Colonic mucosa (tissue), 4 donors: ENCODE measurements at places on chromosomes 6 and 20.

GRCh38 chr20:4152696-4153235, 137.4 kb upstream of the RNF24 start:
- no peak overlapping the region for H3K4me3 ChIP-seq
- no peak overlapping the region for H3K27ac ChIP-seq
- no peaks in the 10 kb centered on the region for H3K4me1 ChIP-seq
- no peak for DNase-seq
- H3K36me3 ChIP-seq: no peaks in the 10 kb centered on the region

DNA sequence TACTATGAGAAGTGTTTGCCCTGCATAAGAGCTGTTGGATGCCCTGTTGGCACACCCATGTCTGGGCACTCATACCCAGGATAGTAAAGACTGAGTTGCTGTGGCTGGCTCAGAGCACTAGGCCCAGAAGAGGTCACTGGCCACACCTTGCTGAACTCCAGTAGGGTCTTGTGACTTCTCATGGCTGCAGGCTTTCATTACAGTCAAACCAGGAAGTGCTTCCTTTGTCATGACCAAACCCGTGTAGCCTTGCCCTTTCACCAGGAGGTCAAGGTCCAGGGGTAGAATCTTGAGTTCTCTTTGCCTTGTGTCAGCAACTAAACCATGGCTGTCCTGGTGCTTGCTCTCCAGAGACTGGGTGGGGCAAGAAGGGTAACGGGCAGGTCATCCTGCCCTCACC, 49.5 kb downstream of the CD164 start:
- no peak overlapping the region for H3K4me3 ChIP-seq
- peak overlapping the region; percentile 17 for H3K27ac ChIP-seq
- H3K4me1 ChIP-seq: peaks cover 3% of the 10 kb centered on the region
- H3K36me3 ChIP-seq: no peaks in the 10 kb centered on the region

- H3K4me1 ChIP-seq: no peaks in the 10 kb centered on the region
- no peaks in the 10 kb centered on the region for H3K36me3 ChIP-seq
- DNase-seq: peak; percentile 37
- no peak overlapping the region for H3K27ac ChIP-seq
Measured at GRCh38 chr20:61120595-61121515, 131.2 kb upstream of the CDH4 start.

DNA sequence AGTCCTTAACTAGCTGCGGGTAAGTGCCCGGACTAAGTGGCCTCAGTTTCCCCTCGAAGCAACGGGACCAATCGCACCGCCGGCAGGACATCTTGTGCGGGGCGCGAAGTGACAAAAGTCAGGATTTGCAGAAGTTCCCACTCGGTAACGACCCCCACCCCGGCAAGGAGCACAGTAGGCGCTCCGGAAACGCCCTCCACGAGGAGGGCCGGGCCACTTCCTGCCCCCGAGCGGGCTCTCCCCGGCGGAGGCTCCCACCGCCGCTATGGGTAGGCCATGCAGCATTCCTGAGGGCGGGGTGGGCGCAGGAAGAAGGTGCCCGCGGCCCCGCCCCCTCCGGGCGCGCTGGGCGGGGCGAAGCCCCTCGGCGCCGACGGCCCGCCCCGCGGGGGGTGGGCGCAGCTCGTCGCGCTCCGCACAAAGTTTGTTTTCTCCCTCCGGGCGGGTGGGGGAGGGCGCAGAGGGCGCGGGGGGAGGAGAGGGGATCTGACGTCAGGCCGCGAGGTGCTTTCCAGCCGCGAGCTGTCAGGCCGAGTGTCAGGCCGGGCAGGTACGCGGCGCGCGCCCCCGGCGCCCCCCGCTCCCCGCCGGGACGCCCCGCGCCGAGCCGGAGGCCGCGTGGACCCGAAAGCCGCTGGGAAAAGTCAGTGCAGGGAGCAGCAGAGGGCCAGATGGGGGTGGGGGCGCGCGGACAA, at the start of gene TGIF2:
TSS of gene TGIF2 (plus strand) at position 495 of the 695 bp plus-strand sequence. CDS start 5,178 bp downstream, outside the sequence.
- H3K4me3 ChIP-seq: peak within 1 kb of the TSS; percentile 57
- H3K27ac ChIP-seq: peak within 1 kb of the TSS; percentile 74
- no peaks in the 10 kb centered on the region for H3K4me1 ChIP-seq
- H3K27me3 ChIP-seq: no peaks in the 10 kb centered on the region
- peak; percentile 77 for DNase-seq

DNA sequence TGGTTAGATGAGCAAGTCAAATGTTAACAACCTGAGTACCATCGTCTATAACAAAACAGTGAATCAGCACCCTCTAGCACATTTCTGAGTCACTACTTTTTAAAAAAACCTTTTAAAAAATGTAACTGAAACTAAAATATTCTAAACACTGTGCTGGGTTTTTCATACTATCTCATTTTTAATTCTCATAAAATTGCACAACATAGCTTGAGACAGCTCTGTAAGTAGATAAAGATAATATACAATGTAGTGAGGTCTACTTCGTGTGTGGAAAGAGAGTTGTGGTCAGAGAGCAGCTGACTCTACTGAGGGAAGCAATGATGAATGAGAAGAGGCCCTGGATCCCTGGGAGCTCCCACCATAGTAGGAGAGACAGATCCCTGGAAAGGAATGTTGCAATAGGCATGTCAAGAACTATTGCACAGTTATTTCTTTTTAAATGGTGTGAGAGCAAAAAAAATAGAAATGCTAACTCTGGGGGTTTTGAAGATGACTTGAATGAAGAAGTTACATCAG, 13.6 kb upstream of the CALHM6 start:
- no peaks in the 10 kb centered on the region for H3K36me3 ChIP-seq
- no peaks in the 10 kb centered on the region for H3K4me1 ChIP-seq
- no peak for DNase-seq

DNA sequence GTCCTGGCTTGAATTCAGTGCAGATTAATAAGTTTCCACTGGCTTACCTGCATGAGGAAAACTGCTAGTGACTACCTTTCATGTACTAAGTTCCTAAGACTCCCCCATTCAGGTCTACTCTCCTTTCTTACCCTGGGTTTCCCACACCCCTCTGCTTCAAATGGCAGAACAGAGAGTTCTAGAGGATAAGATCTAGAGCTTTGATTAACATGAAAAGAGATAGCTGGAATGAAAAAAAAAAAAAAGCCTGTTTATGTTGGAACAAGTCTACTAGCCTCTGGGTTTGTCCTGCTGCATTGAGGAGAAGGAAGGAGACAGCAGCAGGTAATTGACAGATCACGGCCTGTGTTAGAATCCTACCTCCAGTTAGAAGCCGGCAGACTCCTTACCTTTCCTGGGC, 201.4 kb upstream of the SOX4 start:
- H3K27ac ChIP-seq: no peak overlapping the region
- no peaks in the 10 kb centered on the region for H3K4me1 ChIP-seq
- H3K4me3 ChIP-seq: no peak overlapping the region
- DNase-seq: no peak
- no peaks in the 10 kb centered on the region for H3K27me3 ChIP-seq
- no peaks in the 10 kb centered on the region for H3K36me3 ChIP-seq

DNA sequence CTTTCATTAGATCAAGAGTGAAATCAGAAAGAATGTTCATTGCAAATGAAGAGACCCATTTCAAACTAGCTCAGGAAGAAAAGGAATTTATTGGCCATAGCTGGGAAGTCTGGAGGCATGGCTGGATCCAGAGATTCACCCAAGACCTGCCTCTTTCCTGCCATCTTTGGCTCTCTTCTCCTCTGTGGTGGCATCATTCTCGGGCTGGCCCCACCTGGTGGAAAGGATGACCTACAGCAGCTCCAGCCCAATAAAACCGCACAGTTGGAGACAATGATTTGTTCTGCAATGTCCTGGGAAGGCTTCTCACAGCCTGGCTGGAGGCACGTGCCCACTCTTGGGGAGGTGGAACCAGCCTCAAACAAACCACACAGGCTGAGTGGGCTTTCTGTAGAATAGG, 18.1 kb upstream of the FERMT1 start:
- H3K36me3 ChIP-seq: no peaks in the 10 kb centered on the region
- H3K27ac ChIP-seq: no peak overlapping the region
- no peaks in the 10 kb centered on the region for H3K27me3 ChIP-seq
- no peaks in the 10 kb centered on the region for H3K4me1 ChIP-seq

DNA sequence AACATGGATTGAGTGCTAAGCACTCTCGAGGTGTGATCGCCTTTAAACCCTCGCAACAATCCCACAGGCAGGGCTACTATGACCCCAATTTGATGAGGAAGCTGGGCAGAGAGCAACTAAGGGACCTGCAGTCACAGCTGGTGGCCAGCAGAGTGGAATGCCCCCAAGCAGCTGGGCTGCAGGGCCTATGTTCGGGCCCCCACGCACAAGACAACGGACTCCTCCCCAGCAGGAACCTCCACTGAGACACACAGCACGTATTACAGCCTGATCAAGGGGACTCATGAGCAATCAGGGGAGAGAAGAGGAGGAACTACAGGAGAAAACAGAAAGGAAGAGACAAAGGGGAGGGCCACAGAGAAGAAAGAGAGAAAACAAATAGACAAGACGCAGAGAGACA, 21.7 kb downstream of the CST7 start:
- no peaks in the 10 kb centered on the region for H3K27me3 ChIP-seq
- H3K36me3 ChIP-seq: no peaks in the 10 kb centered on the region
- DNase-seq: no peak
- H3K4me3 ChIP-seq: no peak overlapping the region
- H3K27ac ChIP-seq: no peak overlapping the region
- H3K4me1 ChIP-seq: no peaks in the 10 kb centered on the region

DNA sequence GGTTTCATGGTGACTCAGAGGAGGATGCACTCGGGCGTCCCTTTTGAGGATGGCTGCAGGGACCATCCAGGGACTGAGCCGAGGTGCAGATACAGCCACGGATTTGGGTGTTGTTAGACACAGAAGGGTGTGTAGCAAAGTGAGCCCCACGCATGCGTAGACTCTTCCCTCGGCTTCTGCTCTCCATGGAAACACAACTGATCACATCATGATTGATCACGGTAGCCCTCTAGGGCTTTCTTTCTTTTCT, 606 bp upstream of the ULBP1 start:
- no peaks in the 10 kb centered on the region for H3K36me3 ChIP-seq
- peak overlapping the region; percentile 45 for H3K4me3 ChIP-seq
- H3K4me1 ChIP-seq: no peaks in the 10 kb centered on the region
- H3K27me3 ChIP-seq: peaks cover 44% of the 10 kb centered on the region
- H3K27ac ChIP-seq: no peak overlapping the region

- H3K27ac ChIP-seq: no peak overlapping the region
- no peak overlapping the region for H3K4me3 ChIP-seq
- no peaks in the 10 kb centered on the region for H3K4me1 ChIP-seq
- no peaks in the 10 kb centered on the region for H3K36me3 ChIP-seq
Measured at GRCh38 chr6:50791900-50792508, 26.7 kb upstream of the TFAP2B start.

DNA sequence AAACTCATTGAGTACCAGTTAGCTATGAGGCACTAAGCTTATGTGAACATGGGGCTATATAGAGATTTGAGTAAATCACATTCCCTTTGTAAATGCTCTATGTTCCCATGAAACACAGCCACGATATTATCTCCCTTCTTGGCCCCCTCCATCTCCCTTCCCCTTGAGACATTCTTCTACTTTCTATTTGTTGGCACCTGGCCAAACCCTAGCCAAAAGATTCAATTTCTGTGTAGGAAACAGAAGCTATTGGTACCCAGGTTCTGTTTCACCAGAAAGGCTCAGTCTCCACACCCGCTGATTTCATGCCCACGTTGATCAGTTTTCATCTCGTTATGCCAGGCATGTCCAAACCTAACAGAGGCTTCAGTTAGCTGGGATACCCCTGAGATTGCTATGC, 145.5 kb upstream of the LAMP5 start:
- H3K36me3 ChIP-seq: no peaks in the 10 kb centered on the region
- H3K27me3 ChIP-seq: no peaks in the 10 kb centered on the region
- no peaks in the 10 kb centered on the region for H3K4me1 ChIP-seq
- DNase-seq: no peak
- no peak overlapping the region for H3K27ac ChIP-seq

DNA sequence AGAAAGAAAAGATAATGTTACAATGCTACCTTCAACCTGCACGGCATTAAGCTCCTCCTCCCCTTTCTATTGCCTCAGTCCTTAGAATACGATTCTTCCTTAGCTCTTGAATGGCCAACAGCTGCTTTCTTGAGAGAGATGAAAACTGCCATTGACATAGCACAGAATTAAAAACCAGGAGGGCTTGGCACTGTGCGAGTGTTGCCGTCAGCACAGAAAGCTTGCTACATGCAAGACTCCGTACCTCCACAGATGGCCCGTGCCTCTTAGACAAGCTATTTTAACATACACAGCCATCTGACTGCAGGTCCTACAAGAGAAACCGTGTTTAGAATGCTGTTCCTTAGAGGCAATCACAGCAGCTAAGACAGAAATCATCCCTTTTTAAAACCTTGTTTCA, 51.7 kb downstream of the ALDH5A1 start:
- H3K36me3 ChIP-seq: no peaks in the 10 kb centered on the region
- H3K27me3 ChIP-seq: no peaks in the 10 kb centered on the region
- DNase-seq: no peak

DNA sequence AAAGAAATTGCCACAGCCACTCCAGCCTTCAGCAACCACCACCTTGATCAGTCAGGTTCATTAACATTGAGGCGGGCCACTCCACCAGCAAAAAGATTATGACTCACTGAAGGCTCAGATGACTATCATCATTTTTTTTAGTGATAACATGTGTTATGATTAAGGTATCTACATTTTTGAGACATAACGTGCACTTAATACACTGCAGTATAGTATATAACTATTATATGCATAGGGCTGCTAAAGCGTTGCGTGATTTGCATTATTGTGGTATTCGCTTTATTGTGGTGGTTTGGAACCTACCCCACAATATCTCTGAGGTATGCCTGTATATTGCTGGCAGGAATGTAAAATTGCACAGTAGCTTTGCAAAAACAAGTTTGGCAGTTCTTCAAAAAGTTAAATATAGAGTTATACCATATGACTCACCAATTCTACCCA, 6.8 kb upstream of the RIPK1 start:
- peak; percentile 4 for DNase-seq
- H3K4me3 ChIP-seq: no peak overlapping the region
- H3K27ac ChIP-seq: no peak overlapping the region
- no peaks in the 10 kb centered on the region for H3K4me1 ChIP-seq

GRCh38 chr6:52686878-52687699, 16.2 kb downstream of the TMEM14A start:
- H3K4me1 ChIP-seq: no peaks in the 10 kb centered on the region
- no peak for DNase-seq
- H3K27me3 ChIP-seq: no peaks in the 10 kb centered on the region
- no peak overlapping the region for H3K4me3 ChIP-seq
- no peaks in the 10 kb centered on the region for H3K36me3 ChIP-seq

DNA sequence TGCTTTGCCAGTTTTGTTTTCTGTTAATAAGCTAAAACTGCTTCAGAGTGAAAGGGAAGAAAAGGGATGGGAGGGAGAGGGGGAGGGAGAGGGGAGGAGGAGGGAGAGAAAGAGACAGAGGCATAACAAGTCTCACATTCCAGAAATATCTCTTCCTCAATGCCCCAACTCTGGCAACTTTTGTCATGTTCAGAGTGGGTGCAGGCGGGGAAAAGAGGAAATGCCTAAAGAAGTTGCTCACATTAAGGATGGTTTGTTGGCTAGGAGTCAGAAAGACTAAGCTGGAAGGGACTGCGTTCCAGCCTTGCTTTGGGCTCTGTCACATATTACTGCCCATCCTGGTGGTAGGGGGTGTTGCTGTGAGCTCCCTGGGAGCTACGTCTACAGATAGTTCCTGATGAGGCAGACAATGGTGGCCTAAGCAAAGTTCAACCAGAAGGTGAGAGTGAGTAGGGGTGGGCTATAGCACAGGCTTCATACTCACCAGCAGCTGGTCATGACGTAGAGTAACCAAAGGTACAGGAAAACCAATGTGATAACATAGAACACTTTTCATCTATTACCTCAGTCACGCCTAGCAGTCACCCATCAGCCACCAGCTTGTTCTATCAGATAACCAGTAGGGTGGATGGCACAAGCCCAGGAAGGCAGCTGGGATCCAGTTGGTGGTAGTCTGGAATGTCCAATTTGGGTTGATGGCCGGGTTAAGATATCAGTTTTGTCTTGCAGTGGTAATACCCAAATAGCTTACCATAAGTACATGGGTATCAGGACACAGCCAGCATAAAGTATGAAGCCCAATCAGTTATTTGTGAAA, 2.1 kb downstream of the TSPYL4 start:
- no peak overlapping the region for H3K4me3 ChIP-seq
- peaks cover 3% of the 10 kb centered on the region for H3K4me1 ChIP-seq
- DNase-seq: no peak
- H3K36me3 ChIP-seq: no peaks in the 10 kb centered on the region
